Activated naive CD4-positive, alpha-beta T cell treated with Interleukin-2 at 50 U/mL for 16 hours (primary cell): ENCODE measurements at places on chromosomes 16 and 17.

DNA sequence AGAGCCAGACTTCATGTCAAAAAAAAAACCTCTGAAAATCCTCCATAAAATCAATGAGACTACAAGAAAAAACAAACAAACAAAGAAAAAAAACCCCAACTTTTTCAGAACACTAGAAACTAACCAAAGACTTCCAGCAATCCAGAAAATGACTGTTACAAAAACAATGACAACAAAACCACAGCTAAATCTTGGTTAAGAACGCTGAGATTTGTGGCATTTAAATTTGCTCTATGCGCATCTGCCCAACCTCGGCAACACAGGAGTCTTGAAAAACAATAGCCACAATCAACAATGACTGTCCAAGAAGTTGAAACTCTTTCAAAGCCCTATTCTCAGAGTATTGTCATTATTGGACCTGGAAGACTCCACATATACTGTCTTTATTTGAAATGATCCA is 402.4 kb downstream of the ZFHX3 start:
- no peak for DNase-seq

DNA sequence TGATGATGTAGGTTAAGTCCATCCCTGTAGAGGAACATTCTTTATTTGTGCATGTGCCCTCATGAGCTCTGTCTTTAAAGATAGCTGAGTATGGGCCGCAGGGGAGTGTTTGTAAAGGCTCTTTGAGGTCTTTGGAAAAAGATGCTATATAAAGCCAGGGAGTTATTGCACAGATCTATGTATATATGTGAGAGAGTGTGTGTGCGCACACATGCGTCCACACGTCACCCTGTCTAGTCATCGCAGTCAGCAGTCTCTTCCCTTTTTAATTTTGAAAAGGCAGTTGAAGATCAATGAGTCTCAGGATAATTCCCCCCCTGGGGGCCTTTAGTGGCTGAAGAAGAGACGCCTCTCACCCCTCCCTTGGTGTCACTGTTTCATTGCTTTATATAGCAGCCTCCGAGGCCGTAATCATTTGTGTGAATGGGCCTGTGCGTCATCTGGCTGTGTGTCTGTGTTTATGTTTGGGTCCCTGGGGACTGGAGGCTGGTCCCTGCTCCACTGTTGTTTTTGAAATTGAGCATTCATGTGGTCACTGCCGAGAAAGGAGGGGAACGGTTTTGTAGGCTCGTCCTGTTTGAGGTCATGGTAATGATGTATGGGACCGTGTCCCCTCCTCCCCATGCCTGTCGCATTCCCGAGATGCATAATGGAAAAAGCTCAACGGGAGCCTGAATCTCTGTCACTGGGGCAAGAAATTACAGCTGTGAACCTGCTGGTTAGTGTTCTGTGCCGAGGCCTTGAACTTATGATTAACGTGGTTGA is 143.9 kb downstream of the SNX29 start:
- DNase-seq, result no peak

DNA sequence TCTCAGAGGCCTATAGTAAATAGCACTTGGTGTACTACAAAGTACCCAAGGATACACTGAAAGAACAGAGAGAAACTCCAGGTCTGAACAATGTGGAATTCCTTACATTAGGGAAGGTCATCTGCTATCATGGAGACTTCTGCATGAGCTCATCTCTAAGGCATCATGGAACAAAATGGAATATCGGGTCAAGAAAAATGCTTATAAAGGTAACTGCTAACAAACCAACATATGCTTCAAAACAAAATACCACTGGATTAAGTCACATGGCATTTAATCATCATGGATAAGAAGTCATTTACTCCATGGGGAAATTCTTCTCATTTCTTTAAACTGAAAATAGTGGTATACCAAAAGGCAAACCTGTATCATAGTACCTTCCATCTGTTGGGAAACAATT is 34.2 kb downstream of the TXNDC11 start:
- DNase-seq, result no peak

- no peak for DNase-seq
Observed at GRCh38 chr17:57999496-58000017, 7.5 kb downstream of the SRSF1 start.

GRCh38 chr16:68366062-68366461 is 55.2 kb downstream of the PRMT7 start:
- no peak for DNase-seq

GRCh38 chr17:40005520-40005919 is 9.7 kb upstream of the CSF3 start:
- no peak for DNase-seq

DNA sequence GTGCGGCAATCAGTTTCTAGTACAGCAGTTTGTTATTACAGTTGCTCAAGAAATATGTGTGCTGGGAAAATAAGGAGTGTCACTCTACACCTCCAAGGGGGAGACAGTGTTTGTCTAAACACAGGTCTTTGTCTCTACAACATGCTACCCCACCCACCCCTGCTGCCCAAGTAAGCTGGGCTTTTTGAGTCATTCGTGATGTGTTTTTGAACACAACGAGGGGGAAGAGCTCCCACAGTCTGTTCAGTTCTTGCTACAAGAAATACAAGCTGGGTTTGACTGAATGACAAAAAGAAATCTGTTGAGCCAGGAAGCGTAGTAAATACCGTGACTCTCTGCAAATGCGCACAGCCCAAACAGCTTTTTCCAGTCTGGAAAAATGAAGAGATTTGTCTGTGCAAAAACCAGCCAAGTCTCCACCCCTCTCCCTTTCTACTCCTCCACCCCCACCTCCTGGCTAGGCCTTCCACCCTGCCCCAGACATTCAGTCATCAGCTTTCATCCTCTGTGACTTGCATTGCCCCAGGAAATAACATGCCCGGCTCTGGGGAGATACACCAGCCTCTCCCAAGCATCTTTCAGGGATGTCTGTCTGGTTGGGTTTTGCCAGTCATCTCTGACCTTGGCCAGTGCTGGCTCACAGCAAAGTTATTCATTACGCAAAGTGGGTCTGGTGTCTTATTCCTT is 25.7 kb downstream of the CHD9 start:
- no peak for DNase-seq

- no peak for DNase-seq
Observed at GRCh38 chr16:21167929-21168602, 9.6 kb downstream of the LDAF1 start.

- no peak for DNase-seq
Observed at GRCh38 chr16:86516623-86517003, 6.3 kb downstream of the FOXF1 start.

GRCh38 chr16:86101137-86101896 is 202.4 kb downstream of the IRF8 start:
- no peak for DNase-seq

DNA sequence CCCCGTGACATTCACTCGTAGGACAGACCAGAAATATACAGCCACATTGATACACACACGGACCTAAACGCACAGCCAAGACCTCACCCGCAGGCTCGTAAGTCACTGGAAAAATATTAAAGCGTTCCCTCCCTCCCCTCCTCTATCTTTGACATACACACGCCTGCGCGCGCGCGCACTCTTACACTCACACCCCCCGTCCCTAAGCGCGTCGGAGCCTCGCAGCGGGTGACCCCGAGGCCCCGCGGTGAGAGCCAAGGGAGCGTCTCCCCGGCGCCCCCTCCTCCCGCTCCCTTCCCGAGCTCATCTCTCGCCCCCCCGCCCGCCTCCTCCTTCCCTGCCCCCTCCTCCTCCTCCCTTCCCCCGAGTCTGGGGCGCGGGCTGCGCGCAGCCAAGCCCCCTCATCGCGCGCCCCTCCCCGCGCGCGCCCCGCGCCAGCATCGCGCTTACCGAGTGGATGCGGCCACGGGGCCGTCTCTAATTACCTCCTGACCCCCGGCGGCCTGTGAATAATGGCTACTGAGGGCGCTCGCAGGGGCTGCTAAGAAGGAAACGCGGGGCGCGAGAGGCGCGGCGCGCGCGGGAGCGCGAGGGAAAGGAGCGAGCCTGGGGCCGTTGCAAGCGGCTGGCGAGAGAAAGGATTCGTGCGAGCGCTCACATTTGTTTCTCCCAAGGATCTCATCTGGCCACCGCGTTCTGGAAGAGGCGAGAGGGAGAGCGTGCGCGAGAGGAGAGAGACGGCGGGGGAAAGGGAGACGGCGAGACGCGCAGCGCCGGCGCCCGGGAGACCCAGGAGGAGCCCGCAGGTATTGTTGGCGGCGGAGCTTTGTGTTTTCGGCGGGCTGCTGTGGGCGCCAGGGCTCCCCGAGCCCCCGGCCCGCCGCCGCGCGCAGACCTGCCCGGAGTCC is 42.4 kb downstream of the RAI1 start:
- peak; percentile 28 for DNase-seq

- DNase-seq, result no peak
Observed at GRCh38 chr16:58753711-58754134, 19.6 kb upstream of the GOT2 start.

- DNase-seq, result no peak
Observed at GRCh38 chr17:4261452-4261851, 2.3 kb downstream of the ANKFY1 start.

GRCh38 chr17:37818689-37819088 is 73.8 kb upstream of the HNF1B start:
- DNase-seq, result no peak

- no peak for DNase-seq
Observed at GRCh38 chr16:81720973-81721906, 57.9 kb upstream of the PLCG2 start.

GRCh38 chr17:39549747-39550573 is 57.8 kb downstream of the NEUROD2 start:
- no peak for DNase-seq

DNA sequence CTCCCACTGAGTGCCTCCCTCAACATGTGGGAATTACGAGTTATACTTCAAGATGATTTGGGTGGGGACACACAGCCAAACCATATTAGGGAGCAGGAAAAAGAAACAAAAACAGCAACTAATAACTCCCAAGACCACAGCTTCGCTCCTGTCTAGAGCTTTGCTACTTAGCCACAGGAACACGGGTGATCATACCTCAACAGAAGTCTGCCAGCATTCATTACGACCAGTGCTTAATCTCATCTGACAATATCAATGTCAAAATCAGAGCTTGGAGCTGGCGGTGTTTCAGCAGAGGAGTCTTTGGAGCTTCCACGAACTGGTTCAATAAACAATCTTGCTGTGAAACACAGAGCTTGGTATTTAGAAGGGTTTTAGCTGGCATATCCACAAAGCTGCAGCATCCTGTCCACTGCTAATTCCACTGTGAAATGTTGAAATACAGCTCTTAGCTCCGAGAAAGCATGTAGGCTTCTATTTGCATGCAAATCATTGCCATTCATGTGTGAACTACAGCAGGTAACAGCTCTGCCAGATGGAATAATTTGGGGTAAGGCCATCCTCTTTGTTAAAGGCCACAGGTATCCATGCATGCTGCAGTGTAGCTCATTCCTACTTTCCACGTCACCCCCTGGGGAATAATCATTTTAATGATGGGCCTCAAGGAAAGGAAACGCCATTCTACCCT is 128.4 kb upstream of the GOT2 start:
- DNase-seq, result no peak

GRCh38 chr16:648071-648780 is 939 bp upstream of the WDR90 start:
- peak; percentile 54 for DNase-seq

GRCh38 chr17:33968350-33969044 is 286.6 kb upstream of the CCL2 start:
- DNase-seq, result peak; percentile 4

GRCh38 chr16:55052348-55052734 is 121.7 kb downstream of the IRX5 start:
- DNase-seq, result no peak

DNA sequence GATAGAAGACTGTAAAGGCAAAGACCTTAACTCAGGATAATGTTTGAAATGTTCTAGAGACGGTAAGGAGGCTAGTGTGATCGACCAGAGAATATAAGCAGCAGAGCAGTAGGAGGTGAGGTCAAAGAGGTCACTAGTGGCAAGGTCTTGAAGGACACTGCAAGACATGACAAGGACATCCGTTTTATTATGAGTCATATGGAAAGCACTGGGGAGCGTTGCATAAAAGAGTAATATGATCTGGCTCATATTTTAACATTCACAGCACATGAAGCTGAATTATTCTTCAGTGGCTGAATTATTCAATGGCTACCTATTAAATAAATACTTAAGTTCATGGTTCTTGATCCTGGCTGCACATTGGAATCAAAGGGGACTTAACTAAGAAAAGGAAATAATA is 123.7 kb downstream of the SOX9 start:
- DNase-seq, result no peak

- DNase-seq, result no peak
Observed at GRCh38 chr17:71109697-71110096, 940.4 kb downstream of the KCNJ2 start.

DNA sequence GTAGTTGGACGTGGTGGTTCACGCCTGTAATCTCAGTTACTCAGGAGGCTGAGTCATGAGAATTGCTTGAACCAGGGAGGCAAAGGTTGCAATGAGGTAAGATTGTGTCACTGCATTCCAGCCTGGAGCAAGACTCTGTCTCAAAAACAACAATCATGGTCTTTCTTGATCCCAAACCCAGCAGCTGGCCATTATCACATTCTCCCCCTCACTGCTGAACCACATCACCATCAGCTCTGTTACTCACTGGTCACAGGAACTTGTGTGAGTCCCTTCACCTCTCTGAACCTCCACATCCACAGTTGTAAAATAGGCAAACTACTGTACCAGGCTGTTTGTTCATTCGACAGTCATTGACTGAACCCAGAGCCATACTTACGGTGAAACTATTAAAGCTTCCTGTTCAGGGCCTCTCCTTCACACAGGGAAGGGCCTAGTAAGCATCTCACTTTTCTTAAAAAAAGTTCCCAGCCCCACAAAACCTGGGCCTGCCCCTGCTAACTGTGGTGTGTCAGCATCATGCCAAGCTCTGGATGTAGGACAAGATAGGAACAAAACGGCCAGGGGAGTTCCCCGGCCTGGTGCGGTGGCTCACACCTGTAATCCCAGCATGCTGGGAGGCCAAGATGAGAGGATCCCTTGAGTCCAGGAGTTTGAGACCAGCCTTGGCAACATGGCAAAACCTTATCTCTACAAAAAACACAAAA is 104.7 kb downstream of the COPRS start:
- no peak for DNase-seq

DNA sequence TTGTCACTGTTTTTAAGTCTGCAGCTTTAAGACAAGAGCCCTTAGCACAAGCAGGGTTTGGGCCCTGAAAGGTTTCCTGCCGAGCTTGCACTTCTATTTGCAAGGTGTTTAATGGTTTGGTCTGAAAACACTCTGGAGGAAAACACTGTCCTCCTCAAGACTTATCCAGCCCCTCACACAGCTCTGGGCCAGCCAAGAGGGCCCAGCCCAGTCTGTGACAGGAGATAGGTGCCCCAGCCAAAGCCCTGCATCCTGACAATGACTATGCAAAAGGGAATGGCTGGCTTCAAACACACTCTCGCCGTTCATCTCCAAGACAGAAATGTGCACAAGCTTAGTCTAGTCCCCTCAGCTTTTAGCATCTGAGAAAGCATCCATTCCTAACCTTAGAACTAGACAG is 26.9 kb downstream of the MPG start:
- no peak for DNase-seq

- DNase-seq, result no peak
Observed at GRCh38 chr17:13410874-13411273, 190.9 kb downstream of the HS3ST3A1 start.
